ENCODE measurements at places on chromosomes 3 and 15.
A peak's percentile ranks its signal among the peaks of the same experiment; 100 is the strongest.

- DNase-seq = no peak
These were observed 11.8 kb downstream of the AAGAB start for GRCh38 chr15:67242708-67243111.

DNA sequence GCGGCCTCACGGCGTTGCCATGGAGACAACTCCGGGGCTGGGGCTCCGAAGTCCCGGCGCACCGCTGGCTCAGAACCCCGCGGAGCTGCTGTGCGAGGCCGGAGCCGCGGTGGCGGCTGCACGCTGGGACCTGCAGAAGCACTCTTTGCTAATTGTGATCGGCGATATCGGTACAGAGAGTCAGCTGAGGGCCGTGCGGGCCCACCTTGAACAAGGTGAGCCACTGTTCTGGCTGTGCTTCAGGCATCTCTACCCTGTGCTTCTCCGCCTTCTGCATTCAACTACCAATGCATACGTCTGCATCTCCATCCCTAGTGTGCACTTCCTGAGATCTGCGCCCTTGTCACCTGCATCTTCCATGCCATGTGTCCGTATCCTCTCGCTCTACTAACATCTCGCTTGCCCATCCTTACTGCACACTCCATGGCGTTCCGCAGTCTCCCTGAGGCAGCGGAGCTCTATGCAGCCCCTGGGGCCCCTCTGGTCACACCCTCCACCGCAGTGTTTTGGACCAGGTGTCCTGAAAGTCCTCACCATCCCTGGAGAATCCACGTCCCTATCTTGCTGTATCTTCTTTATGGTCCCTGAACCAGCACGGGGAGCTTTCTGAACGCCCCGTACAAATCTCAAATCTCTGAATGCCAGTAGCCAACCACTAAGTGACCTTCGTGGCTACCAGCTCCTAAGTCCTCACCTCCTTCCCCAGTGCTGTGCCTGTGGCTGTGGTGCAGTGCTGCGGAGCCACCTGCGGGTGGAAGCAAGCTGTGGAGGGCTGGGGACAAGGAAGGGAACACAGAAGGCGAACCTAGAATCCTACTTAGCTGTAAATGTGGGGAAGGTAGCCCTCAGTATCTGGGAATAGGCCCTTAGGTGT is 6.2 kb upstream of the MAP1A start:
- no peak for DNase-seq

DNA sequence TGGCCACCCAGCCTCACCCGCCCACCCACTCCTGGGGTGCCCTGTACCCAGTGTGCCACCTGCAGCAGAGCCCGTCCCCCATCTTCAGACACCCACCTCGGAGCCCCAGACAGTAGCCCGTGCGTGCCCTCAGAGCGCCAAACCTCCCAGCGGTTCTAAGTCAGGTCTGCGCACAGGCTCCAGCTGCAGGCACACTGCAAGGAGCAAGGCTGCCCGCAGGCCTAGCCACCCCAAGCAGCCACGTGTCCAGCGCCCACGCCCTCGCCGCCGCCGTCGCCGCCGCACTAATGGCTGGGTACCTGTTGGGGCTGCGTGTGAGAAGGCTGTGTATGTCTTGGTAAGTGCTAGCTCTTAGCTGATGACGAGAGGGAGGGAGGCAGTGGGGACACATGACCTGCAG is 8.8 kb upstream of the CHST14 start:
- no peak for DNase-seq

GRCh38 chr3:54917862-54918261 is 10.0 kb downstream of the LRTM1 start:
- DNase-seq = no peak

DNA sequence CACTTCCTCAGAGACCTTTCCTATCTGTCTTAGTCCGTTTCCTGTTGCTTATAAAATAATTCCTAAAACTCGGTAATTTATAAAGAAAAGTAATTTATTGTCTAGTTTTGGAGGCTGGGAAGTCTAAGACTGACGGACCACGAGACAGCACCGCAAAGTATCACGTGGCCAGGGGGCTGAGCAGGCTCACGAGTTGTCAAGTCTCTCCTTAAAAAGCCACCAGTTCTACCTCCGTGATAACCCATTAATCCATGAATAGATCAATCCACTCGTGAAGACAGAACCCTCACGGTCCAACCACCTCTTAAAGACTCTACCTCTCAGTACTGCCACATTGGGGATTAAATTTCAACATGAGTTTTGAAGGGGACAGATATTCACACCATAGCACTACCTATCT is 821 bp downstream of the LINS1 start:
- DNase-seq = peak; percentile 35

GRCh38 chr3:65432388-65433003 is 606.2 kb downstream of the MAGI1 start:
- no peak for DNase-seq

- DNase-seq = no peak
These were observed 4.3 kb downstream of the RASA2 start for GRCh38 chr3:141491081-141491480.

GRCh38 chr15:75213768-75214221 is 12.1 kb downstream of the C15orf39 start:
- no peak for DNase-seq

GRCh38 chr3:127535901-127536829 is 54.4 kb downstream of the TPRA1 start:
- no peak for DNase-seq

- DNase-seq = no peak
These were observed 1282.9 kb downstream of the ROBO2 start for GRCh38 chr3:78322780-78323179.

GRCh38 chr3:137815251-137815650 is 51.1 kb downstream of the SOX14 start:
- no peak for DNase-seq

DNA sequence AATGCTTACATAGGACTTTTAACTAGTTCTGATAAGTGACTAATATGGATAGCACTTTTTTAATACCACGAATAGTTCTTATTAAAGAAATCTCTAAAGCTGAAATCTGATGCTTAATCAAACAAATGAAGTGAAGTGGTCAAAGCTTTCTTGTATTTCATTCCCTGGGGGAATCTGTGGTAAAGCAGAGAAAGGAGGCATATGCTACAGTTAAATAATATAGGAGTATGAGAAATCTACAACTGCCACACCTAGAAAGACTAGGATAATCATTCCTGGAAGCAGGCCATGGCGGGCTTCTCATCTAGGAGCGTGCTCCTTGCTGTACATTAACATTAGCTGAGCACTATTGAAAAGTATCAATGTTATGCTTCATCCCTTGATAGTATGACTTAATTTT is 835.7 kb downstream of the OTOL1 start:
- DNase-seq = no peak

- no peak for DNase-seq
These were observed 33.1 kb upstream of the PLA2G4E start for GRCh38 chr15:42053914-42054313.

DNA sequence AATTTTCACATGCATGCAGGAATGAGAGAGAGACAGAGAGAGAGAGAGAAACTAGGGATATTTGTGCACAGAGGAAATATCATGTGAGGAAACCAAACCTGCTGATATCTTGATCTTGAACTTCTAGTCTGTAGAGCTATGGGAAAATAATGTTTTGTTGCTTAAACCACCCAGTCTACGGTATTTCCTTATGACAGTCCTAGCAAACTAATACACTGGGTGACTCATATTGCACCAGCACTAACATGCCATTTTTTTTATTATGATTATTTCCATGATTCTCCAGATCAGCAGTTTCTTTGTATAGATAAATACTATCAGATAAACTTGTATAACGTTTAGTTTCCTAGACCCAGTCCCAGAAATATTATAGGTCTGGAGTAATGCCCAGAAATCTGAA is 1259.0 kb downstream of the ZPLD1 start:
- no peak for DNase-seq

GRCh38 chr3:59115364-59116232 is 65.8 kb upstream of the CFAP20DC start:
- no peak for DNase-seq

DNA sequence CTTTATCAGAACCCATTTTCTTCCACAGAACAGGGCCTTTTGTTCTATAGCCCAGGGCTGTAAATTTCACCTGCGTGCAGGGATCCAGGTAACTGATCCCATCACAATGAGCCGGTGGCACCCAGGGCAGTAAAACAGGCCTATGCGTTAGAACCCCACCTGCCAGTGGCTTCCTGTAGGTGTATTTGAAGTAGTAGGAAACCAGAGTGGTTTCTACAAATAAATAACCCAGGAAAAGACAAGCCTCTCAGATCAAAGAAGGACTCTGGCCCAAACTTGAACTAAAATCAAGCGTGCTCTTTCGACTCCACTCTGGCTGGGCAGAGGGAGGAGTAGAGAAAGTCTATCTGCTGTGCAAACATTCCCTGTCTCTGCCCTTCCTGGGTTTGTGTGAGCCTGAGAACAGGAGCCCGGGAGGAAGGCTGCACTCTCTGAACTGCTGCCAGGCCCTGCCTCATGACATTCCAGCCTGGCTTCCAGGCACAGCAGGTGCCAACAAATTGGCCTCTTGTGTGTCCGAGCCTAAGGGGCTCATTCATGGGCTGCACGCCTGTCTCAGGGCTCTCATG is 77.7 kb downstream of the CEMIP start:
- DNase-seq = no peak

- DNase-seq = no peak
These were observed 140.0 kb upstream of the BHLHE40 start for GRCh38 chr3:4839278-4839677.

GRCh38 chr3:46335541-46335940 is 18.4 kb upstream of the CCR2 start:
- DNase-seq = no peak

GRCh38 chr3:49618412-49618811 is 55.7 kb upstream of the APEH start:
- no peak for DNase-seq

DNA sequence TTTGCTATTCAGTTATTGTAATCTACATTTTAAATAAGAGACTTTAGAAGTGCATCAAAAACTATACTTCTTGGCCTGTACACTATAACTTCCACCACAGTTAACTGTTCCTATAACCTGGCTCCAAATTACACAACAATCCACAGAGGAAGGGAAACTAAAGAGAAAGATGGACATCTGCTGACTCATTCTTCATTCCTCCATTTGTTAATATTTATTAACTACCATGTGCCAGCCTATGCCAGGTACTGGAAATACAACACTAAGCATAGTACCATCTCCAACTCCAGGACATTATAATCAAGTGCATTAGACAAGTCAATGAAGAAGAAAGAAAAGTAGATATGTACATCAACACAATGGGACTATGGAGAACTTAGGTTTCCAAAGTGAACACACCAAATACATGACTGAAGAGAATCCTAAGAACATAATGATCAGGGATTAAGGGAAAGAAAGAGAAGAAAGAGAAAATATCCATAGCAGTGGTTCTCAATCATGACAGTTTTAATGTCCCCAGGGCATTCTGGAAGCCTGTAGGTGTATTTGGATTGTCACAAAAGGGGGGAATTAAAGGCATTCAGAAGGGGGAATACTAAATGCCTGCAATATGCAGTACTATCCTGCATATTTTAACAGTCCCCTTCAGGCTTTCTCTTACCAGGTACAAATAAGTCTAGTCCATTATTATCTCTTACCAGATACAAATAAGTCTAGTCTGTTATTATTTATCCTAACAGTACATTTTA is 8.9 kb downstream of the ICE2 start:
- DNase-seq = no peak

GRCh38 chr3:16335772-16336645 is 71.0 kb downstream of the OXNAD1 start:
- DNase-seq = no peak

DNA sequence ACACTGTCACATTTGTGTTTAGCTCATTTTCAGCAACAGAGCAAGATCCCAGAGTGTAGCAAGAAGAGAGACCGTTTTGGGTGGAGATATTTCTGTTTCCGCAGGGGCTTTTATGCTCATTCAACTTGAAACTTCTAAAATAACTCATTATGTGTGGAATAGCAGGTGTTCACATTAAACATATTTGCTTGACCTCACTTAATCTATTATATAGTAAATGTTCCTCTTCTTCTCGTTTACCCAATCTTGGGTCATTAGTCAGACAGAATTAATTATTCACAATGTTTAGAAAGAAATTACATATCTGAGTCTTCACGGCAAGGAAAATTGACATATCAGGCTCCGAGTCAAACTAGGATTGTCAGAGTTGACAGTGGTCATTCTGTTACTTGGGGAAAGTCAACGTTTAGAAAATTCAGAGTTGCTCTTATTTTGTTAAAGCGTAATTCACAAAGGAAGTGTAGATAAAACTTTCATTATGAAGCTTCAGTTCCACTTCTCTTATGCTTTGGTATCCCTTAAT is 222.9 kb downstream of the TPRG1 start:
- DNase-seq = no peak

GRCh38 chr3:15361494-15362214 is 29.3 kb upstream of the SH3BP5 start:
- DNase-seq = peak; percentile 25

DNA sequence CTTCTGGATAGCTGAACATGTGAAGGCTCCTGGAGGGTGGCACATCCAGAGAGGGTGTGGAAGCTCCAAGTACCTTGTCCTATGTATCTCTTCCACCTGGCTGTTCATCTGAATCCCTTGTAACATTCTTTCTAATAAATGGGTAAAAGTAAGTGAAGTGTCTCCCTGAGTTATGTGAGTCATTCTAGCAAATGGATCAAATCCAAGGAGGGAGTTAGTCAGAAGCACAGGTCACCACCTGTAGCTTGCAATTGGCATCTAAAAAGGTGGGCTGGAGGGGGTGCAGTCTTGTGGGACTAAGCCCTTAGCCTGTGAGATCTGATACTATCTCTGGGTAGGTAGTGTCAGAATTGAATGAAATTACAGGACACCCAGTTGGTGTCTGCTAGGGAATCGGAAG is 71.0 kb downstream of the WWTR1 start:
- DNase-seq = no peak

DNA sequence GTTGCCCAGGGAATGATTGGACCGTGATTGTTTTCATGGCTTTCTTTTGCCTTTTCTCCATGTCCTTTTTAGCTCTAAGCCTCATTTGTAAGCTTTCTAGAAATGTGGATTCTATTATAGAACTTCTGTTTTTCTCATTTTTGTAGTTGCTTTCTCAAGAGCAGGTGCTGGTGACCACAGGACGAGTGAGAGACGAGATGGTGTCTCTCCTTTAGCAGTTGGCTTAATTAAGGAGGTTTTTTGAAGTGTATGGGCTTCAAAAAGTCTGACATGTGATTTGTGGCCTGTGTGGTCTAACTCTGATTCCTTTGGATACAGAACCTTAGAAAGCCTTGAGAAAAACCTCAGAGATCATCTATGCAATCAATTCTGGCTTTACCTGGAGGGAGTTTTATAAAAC is 292.8 kb downstream of the LPP start:
- no peak for DNase-seq

- DNase-seq = no peak
These were observed 11.9 kb upstream of the SCG3 start for GRCh38 chr15:51669381-51669780.

DNA sequence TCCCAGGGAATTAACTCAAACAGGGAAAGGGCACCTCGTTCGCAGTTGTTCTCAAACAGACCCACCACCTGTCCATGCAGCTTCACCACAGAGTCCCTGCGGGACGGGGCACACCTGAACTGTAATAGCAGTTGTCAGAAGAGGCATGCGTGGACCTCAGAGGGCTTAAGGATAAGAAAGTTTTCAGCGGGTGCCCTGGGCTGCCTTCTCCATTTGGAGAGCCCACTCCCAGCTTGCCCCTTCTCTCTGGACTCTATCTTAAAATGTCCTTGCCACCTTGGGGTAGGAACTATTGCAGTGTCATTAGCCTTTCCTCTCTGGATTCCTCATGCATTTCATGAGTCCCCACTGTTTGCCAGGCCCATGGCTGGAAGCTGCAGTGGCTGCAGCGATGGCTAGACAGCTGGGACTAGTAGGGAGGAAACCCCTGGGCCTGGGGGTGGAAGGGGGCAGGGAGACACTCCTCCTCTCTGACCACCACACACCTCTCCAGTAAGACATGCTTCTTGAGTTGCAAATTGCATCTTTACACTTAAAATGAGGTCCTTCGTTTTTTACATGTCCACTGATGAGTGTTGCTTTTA is 33.5 kb downstream of the PDIA5 start:
- no peak for DNase-seq
